ENCODE measurements at places on chromosomes 2 and 18.

- no peak for DNase-seq
Observed at GRCh38 chr2:186445506-186445905, 40.6 kb upstream of the ZC3H15 start.

DNA sequence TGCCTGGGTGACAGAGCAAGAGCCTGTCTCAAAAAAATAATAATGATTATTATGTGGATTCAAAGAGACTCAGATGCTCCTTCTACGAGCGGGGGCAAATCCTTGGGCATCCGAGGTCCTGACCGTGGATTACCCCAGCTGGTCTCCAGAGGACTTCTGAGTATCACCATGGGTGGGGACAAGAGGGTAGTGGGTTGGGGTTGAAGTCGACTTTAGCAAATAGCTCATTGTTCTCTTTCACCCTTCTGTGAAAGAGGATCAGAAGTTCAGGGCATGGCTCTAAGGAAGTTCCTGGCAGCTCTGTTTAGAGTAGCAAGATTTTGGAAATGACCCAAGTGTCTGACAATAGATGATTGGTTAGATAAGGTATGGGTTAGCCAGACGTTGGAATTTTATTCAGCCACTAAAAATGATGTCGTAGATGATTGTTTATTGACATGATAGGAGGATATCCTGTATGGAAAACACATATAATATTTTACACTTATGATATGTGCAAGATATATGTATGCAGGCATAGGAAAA is 59.0 kb upstream of the SPRED2 start:
- DNase-seq = no peak

DNA sequence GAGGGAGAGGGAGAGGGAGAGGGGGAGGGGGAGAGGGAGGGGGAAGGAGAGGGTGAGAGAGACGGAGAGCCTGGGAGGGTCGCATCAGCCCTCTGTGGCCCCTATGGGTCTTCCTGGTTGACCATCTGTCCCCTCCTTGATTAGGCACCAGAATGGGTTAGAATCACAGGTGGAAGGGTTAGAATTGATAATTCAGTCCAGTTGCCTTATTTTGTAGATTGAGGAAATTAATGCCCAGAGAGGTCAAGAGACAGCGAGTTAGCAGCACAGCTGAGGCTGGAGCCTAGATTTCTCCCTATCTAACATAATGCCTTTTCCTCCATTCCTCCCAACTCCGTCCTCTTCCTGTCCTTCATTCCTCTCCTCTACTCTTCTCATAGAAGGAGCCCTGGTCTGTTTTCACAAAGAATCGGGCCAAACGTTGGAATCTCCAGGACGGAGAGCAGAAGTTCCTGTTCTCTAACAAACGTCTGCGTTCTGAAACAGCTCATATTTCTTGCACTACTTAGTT is 338 bp upstream of the THUMPD2 start:
- DNase-seq = no peak

GRCh38 chr2:25383806-25384205 is 42.1 kb upstream of the DNMT3A start:
- no peak for DNase-seq

DNA sequence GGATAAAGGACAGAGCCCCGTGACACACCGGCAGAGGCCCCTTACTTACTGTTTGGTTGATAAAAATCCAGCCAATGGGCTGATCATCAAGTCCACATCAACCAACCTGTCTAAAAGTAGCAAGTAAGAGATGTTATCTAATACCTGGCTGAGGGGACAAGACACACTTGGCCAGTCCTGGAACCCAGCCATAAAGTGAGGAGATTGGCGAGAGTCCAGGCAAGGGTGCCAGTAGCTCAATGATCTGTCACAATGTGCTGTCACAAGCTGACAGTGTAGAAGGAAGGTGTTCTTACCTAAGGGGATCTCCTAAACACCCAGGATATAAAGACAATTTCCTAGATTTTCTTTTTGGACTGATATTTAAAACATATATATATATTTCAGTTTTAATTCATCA is 61.7 kb upstream of the IL1R2 start:
- peak; percentile 27 for DNase-seq

DNA sequence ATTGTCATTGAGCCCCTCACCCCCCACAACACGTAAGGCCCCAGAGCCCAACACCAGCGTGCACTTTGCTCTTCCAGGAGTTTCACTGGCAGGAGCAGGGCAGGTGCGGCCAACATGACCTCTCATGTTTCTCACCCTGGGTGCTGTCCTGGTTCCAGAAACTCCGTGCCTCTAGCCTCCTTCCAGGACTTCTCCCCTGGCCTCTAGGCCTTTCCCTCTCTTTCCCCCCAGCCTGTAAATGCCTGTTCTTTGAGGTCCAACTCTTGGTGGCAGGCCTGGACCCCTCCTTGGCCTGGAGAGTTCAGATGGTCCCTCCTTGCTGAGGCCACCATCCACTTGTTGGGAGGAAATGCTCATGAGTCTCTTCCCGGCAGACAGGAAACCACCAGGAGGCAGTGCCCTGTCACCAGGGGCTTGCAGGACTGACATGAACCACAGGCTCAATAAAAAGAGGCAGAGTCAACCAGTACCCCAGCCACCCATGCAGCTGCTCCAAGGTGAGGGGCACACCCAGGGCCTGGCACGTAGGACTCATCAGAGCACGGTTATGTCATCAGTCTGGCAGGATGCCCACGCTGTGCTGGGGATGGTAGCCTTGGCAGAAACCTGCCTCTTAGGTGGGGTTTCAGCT is 1.5 kb downstream of the MALL start:
- DNase-seq = no peak

- DNase-seq = no peak
Observed at GRCh38 chr2:168740360-168740759, 62.1 kb upstream of the NOSTRIN start.

GRCh38 chr2:193818801-193819499 is 1624.2 kb upstream of the TMEFF2 start:
- DNase-seq = no peak

- no peak for DNase-seq
Observed at GRCh38 chr18:31651369-31651768, 33.0 kb downstream of the B4GALT6 start.

DNA sequence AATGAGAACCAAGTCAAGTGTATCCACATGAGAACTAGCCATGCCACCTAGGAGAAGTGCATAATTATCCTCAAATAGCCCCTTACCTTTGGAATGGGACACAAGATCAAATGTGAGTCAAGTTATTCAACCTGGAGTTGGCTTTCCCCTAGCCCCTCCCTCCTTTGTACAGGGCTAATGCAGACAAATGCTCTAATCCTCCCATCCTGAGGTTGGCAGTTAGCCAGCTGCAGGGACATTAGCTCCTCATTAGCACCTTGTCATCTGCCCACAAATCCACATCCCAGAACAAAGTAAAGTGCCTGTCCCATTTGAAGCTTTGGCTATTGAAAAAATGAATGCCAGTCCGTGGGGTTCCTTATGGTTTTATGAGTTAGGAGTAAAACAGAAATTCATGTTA is 294.1 kb upstream of the FANCL start:
- peak; percentile 87 for DNase-seq

- DNase-seq = no peak
Observed at GRCh38 chr18:55477860-55478581, 110.0 kb downstream of the TCF4 start.

DNA sequence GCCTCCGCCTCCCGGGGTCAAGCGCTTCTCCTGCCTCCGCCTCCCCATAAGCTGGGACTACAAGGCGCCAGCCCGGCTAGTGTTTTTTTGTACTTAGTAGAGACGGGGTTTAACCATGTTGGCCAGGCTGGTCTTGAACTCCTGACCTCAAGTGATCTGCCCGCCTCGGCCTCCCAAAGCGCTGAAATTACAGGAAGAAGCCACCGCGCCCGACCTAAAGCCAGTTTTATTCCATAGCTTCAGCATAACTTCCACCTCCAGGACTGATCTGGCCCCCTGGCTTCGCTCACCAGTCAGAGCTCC is 783 bp upstream of the TXNL4A start:
- DNase-seq = no peak

GRCh38 chr18:36628435-36629137 is 200.2 kb downstream of the TPGS2 start:
- DNase-seq = no peak

DNA sequence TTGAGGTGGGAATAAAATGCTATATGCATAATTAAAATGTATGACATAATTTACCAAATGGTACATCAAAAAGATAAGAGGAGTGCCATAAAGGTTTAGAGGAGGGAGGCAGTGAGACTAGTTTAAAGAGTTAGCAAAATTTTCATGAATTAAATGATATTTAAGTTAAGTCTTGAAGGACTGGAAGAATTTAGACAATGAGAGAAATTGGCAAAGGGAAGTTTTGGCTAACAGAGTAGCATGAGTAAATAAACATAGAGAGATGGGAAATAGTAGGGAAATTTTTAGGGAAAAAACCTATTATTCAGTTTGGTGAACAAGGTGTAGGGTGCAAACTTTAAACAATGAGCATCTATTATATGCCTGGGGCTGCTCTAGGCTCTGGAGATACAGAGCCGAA is 68.8 kb downstream of the CAVIN2 start:
- DNase-seq = no peak

DNA sequence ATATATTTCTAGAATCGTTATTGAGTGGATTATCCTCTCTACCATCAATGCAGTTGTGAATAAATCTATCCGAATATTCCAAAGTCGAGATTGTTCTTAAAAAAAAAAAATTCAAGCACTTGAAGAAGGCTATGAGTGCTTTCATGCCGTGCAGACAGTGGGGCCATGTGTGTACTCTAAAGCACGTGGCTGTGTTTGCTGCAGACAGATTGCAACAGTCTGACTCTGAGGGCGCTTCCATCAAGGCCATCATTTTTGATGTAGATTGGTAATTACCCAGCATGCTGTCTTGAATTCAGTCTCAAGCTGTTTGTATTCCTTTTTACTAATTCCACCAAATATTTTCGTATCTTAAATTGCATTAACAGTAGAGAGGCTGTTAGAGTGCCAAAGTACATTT is 325.9 kb upstream of the LINC00305 start:
- DNase-seq = no peak

DNA sequence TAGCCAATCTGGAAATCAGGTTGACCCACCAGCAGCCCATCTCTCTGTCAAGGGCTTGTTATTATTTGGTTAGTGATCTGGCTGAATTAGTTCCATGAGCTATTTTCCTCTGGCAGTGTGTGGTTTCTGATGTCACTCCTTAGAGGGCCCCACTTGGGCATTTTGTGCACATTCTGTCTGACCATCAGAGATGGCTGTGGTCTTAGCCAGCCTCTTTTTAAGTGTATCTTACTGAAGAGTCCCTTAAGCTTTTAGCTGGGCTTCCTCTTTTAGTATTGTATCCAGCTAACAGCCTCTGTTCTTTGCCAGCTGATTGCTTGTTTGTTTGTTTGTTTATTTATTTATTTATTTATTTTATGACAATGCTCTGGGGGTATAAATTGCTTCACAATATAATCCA is 951.1 kb upstream of the CNTNAP5 start:
- DNase-seq = no peak

DNA sequence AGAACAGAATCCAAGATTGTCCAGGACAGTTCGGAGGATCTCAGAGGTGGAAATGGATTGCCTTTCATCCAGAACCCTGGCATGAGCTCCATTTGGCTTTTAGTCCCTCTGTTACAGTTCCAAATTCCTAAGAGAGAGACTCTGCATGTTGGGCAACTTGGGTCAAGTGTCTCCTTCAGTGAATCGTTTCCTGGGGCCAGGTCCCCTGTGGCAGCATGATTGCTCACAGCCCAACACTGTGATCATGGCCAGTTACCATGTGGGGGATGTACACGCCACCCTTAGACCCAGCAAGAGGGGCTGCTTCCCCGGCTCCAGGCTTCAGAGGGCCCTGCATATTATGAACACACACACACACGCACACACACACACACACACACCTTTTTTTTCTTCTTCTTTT is 118.6 kb upstream of the GLI2 start:
- DNase-seq = no peak

GRCh38 chr18:6370410-6370809 is 44.3 kb downstream of the L3MBTL4 start:
- peak; percentile 21 for DNase-seq

- DNase-seq = peak; percentile 65
Observed at GRCh38 chr2:68828887-68829708, 42.1 kb downstream of the BMP10 start.

GRCh38 chr18:54127759-54128378 is 96.6 kb downstream of the MBD2 start:
- peak; percentile 45 for DNase-seq

GRCh38 chr2:102736110-102736409 is 25.8 kb upstream of the TMEM182 start:
- no peak for DNase-seq

GRCh38 chr18:75492852-75493251 is 65.3 kb upstream of the SMIM21 start:
- no peak for DNase-seq

- DNase-seq = peak; percentile 9
Observed at GRCh38 chr2:86072271-86072858, 33.3 kb downstream of the POLR1A start.

Data from NCI-H1105 (cell line).